Glutamatergic neuron (in vitro differentiated cells): ENCODE measurements at places on chromosomes 12 and 14. TPM values are rescaled to one million over a fixed set of nuclear protein-coding genes. Genes with fewer than 3 reads are reported as not detected.
A peak's percentile ranks its signal among the peaks of the same experiment; 100 is the strongest.

DNA sequence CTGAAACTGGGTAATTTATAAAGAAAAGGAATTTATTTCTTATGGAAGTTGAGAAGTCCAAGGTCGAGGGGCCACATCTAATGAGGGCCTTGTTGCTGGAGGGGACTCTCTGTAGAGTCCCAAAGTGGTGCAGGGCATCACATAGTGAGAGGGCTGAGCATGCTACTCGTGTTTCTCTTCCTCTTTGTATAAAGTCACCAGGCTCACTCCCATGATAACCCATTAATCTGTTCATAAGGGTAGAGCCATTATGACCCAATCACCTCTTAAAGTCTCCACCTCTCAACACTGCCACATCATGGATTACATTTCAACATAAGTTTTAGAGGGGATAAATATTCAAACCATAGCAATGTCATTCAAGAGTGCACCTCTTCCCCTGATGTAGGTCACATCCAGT is 79.1 kb upstream of the ATP2B1 start:
- H3K27me3 ChIP-seq = no peaks in the 10 kb centered on the region
- no peak for DNase-seq
- H3K4me1 ChIP-seq = no peaks in the 10 kb centered on the region
- H3K27ac ChIP-seq = no peak overlapping the region
- no peak overlapping the region for H3K4me3 ChIP-seq

The UBR7 gene
- 17.4 TPM for total RNA-seq

The RGS6 gene
- total RNA-seq = 1.2 TPM

- no peaks in the 10 kb centered on the region for H3K27me3 ChIP-seq
- no peak overlapping the region for H3K4me3 ChIP-seq
- no peak for DNase-seq
- no peaks in the 10 kb centered on the region for H3K4me1 ChIP-seq
- H3K36me3 ChIP-seq = no peaks in the 10 kb centered on the region
Observed at GRCh38 chr12:41897593-41897992, 247.1 kb downstream of the GXYLT1 start.

The ZFHX2 gene
- total RNA-seq = 39.1 TPM

GRCh38 chr12:85688837-85689236 is 147.4 kb downstream of the RASSF9 start:
- H3K36me3 ChIP-seq = no peaks in the 10 kb centered on the region
- DNase-seq = no peak
- H3K4me3 ChIP-seq = no peak overlapping the region
- peaks cover 1% of the 10 kb centered on the region for H3K27me3 ChIP-seq

GRCh38 chr14:44576356-44576755 is 69.3 kb upstream of the FSCB start:
- H3K36me3 ChIP-seq = no peaks in the 10 kb centered on the region
- H3K4me1 ChIP-seq = no peaks in the 10 kb centered on the region
- no peak for DNase-seq

The MYH6 gene
- not detected for total RNA-seq

The KCNH3 gene
- 5.9 TPM for total RNA-seq

The FLVCR2 gene
- not detected for total RNA-seq

GRCh38 chr14:99401621-99402284 is 78.9 kb downstream of the SETD3 start:
- H3K4me3 ChIP-seq = no peak overlapping the region
- peaks cover 3% of the 10 kb centered on the region for H3K27me3 ChIP-seq
- H3K27ac ChIP-seq = no peak overlapping the region
- no peaks in the 10 kb centered on the region for H3K4me1 ChIP-seq
- peaks cover 7% of the 10 kb centered on the region for H3K36me3 ChIP-seq
- DNase-seq = no peak

The OVCH1 gene
- not detected for total RNA-seq

DNA sequence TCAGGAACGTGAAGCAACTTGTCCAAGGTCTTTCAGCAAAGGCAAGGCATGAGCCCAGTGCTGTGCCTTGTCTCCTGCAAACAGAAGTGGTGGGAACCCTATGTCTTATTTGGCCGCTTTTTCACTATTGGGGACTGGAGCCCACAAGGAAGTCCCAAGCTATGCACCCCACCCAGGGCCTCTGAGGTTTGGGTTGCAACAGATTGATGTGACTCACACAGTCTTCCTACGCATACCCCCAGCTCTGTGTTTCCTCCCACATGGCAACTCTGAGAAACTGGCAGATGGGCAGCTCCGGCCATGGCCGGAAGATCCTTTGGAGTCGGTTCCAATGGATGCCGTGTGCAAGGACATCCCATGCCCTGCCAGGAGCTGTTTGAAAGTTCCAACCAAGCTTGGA is 28.3 kb upstream of the CMKLR1 start:
- H3K27me3 ChIP-seq = peaks cover 5% of the 10 kb centered on the region
- H3K27ac ChIP-seq = no peak overlapping the region
- DNase-seq = no peak
- no peaks in the 10 kb centered on the region for H3K36me3 ChIP-seq

- DNase-seq = no peak
- no peak overlapping the region for H3K27ac ChIP-seq
- peaks cover 13% of the 10 kb centered on the region for H3K4me1 ChIP-seq
- H3K4me3 ChIP-seq = no peak overlapping the region
- no peaks in the 10 kb centered on the region for H3K36me3 ChIP-seq
- H3K27me3 ChIP-seq = peaks cover 1% of the 10 kb centered on the region
Observed at GRCh38 chr14:64092338-64092737, 201.8 kb downstream of the ESR2 start.

- H3K4me1 ChIP-seq = no peaks in the 10 kb centered on the region
- H3K27ac ChIP-seq = no peak overlapping the region
- H3K4me3 ChIP-seq = no peak overlapping the region
- no peak for DNase-seq
- peaks cover 2% of the 10 kb centered on the region for H3K27me3 ChIP-seq
Observed at GRCh38 chr14:35223927-35224326, 68.3 kb upstream of the PSMA6 start.

The PPTC7 gene
- total RNA-seq = 11.4 TPM

DNA sequence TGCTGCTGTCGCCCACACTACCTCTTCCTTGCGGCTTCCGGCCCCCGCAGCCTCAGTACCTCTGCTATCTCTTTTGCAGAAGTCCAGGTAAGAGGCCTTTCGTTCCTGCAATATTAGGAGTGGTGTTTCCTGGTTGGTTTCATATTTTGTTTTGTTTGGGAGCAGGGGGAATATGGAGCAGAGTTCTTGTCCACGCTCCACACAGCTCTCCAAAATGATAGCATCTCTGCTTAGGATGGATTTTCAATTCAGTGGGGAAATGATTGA is 768 bp downstream of the OXA1L start:
- peak overlapping the region; percentile 96 for H3K27ac ChIP-seq
- H3K4me3 ChIP-seq = peak overlapping the region; percentile 93
- DNase-seq = no peak
- peaks cover 5% of the 10 kb centered on the region for H3K4me1 ChIP-seq

DNA sequence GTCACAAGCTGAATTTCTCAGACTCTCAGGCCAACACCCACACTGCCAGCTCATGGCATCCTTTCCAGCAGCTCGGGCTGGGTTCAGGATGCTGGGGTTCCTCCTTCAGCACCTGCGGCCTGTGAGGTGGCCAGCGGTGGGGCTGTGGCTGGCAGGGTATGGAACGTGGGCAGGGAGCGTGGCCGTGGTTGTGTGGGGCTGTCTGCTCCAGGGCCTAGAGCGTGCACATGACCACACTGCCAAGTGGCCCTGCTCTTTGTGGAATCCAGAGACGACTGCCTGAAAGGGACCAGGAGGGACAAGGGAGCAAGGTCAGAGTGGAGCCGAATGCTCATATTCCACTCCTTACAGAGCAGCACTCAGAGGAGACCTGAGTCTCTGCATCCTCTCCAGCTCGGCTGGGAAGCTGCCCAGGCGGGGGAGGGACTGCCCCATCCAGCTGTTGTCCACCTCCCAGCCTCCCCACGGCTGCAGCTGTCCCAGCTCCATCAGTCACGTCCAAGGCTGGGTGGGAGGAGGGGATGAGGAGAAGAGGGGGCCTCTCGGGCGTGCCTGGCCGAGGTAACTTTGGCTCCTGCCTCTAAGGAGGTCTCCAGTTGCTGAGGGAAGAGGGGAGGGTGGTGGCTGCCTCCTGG is 71.3 kb downstream of the TSPAN9 start:
- no peak for DNase-seq
- no peak overlapping the region for H3K4me3 ChIP-seq
- peaks cover 10% of the 10 kb centered on the region for H3K27me3 ChIP-seq
- peaks cover 5% of the 10 kb centered on the region for H3K36me3 ChIP-seq
- H3K27ac ChIP-seq = no peak overlapping the region

DNA sequence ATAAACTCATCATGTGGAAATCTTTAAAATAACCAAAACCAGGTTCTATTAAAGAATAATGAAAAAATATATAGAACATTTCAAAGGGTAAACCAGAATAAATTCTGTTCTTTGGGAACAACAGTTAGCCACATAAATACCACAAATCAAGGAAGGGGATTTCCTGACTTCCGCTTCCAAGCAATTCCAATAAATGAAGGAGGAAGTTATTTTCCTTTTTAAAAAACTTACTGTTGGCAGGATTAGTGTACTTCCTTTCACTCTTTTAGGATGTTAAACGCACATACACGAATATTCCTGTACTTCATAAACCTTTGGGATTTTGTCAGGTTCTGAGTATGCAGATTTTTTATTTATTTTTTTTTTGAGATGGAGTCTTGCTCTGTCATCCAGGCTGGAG is 13.7 kb upstream of the LIMA1 start:
- no peaks in the 10 kb centered on the region for H3K36me3 ChIP-seq
- H3K27ac ChIP-seq = no peak overlapping the region
- no peak for DNase-seq
- no peaks in the 10 kb centered on the region for H3K4me1 ChIP-seq

The ARHGAP9 gene
- 52.0 TPM for total RNA-seq

DNA sequence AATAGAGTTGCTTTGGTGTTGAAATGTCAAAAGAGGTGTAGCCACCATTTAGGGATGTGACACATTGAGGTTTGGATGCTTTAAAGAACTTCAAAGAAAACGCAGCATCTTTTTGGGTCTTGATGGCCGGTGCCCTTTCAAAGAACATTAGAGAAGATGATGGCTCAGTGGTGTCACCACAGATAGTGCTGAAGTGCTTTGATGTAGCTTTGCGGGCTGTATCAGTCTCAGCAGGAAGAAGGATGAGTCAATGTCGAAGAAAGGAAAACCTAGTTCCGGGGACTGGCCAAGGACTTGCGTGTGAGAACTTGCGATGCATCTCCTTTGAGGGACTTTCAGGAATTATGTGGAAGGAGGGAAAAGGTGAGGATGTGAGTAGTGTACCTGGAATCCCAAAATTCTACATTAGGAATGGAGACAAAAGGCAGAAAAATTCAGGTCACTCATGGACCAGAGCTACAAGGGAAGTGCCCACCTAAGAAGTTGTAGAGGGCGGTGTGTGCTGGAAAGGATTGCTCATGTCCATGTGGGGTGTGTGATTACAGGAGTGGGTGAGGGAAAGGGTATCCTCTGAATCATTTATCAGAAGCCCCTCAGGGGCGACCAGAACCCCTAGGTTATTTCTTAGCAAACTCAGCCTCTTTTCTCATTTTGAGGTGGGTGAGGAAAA is 39.7 kb upstream of the GZMB start:
- H3K4me1 ChIP-seq = no peaks in the 10 kb centered on the region
- no peak for DNase-seq
- no peaks in the 10 kb centered on the region for H3K36me3 ChIP-seq
- no peak overlapping the region for H3K4me3 ChIP-seq
- no peak overlapping the region for H3K27ac ChIP-seq

DNA sequence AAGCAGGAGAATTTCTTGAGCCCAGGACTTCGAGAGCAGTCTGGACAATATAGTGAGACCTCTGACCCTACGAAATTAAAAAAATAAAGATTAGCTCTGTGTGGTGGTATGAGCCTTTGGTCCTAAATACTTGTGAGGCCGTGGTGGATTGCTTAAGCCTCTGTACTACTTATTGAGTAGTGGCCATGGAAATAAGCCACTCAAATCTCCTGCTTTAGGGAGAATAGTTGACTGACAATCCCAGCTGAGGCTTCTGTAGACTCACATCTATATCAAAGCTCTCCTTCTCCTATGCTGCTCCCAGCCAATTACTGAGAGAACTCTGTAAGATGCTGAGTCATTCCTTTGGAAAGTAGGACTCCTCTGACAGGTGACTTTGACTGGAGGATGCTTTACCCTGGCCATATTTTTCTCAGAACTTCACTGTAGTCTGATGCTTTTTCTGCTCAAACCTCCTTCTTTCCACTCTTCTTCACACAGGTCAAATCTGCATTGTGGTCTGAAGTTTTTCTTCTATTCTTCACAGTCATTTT is 420.2 kb downstream of the SLC6A15 start:
- no peak overlapping the region for H3K4me3 ChIP-seq
- DNase-seq = no peak
- no peaks in the 10 kb centered on the region for H3K36me3 ChIP-seq
- peaks cover 4% of the 10 kb centered on the region for H3K4me1 ChIP-seq

- H3K27ac ChIP-seq = no peak overlapping the region
- no peak overlapping the region for H3K4me3 ChIP-seq
- no peak for DNase-seq
- peaks cover 19% of the 10 kb centered on the region for H3K27me3 ChIP-seq
Observed at GRCh38 chr14:32757568-32757967, 181.1 kb upstream of the NPAS3 start.

The CCDC198 gene
- not detected for total RNA-seq

The CDKL1 gene
- total RNA-seq = 3.4 TPM

GRCh38 chr14:21317398-21317797 is 37.5 kb downstream of the RPGRIP1 start:
- H3K27me3 ChIP-seq = peaks cover 5% of the 10 kb centered on the region
- H3K36me3 ChIP-seq = no peaks in the 10 kb centered on the region
- no peak overlapping the region for H3K27ac ChIP-seq
- no peak for DNase-seq
- H3K4me1 ChIP-seq = no peaks in the 10 kb centered on the region

DNA sequence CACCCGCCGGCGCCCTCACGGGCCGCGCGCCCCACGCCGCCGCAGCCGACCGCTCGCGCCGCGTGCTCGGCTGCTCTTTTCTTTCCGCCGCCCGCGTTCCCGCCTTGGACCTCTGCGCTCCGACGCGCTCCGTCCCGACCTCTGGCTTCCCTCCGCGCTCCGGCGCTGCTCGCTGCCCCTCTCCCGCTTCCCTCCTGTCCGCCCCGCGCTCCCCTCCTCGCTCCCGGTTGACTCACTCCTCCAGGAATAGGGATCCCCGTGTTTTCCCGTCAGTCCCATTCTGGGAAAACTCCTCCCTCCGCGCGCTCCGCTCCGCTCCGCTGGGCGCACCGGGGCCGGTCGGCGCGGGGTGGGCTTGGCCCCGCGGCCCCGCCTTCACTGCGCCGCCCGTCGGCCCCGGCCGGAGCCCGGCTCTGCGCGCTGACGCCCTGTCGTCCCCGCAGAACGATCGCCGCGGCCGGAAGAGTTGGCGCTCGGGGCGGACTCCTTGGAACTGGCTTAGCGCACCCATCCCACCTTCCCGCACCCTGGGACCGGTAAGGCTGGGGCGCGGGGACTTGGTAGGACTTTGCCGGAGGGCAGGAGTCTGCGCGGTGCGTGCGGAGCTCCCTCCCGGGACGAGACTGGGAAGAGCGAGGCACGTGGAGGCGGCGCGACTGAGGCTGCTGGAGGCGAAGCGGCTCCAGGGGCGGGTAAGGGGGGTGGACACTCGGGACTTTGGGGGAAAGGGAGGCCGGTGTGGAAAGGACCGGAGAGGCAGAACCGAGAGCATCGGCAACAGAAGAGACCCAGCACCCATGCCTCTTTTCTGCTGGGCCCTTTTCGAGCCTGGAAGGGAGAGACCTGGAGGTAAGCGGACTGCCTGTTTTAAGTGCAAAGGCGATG is 550 bp downstream of the TEAD4 start:
- DNase-seq = peak; percentile 59
- H3K27ac ChIP-seq = no peak overlapping the region
- peaks cover 17% of the 10 kb centered on the region for H3K4me1 ChIP-seq
- H3K27me3 ChIP-seq = peaks cover 6% of the 10 kb centered on the region
- H3K4me3 ChIP-seq = peak overlapping the region; percentile 81
- H3K36me3 ChIP-seq = no peaks in the 10 kb centered on the region
